Cortex of kidney (tissue), 1 donor: ENCODE measurements at places on chromosomes 11 and 22.

GRCh38 chr11:2551131-2551530 is 106.3 kb downstream of the KCNQ1 start:
- no peak for DNase-seq

- DNase-seq, result no peak
Measured at GRCh38 chr22:22018825-22019658, 36.5 kb upstream of the TOP3B start.

DNA sequence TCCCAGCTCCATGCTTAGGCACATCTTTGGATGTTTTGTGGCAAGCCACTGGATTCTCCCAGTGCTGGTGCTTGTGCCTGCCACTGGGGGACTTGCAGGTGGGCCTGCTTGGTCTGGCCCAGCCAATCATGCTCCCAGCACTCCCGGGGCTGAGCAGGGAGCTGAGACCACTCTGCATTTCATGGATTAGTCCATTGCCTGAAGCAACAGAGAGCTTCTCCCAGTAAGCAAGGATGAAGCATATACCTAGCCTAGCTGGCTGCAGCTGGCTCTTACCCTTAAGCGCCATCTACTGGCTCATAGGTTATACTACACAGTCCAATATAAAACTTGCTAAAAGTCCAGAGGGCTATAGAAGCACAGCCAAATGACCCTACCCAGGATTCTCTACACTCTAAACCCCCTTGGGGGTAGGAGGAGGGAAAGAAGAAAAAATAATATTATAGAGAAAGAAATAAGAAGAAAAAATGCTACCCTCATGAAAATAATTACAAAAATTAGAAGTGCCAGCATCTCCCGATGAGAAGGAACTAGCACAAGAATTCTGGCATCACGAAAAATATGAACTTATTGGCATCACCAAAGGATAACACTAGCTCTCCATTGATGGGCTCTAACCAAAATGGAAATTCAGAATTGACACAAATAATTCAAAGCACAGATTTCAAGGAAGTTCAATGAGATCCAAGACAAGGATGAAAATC is 275.3 kb downstream of the C11orf87 start:
- no peak for DNase-seq

- no peak for DNase-seq
Measured at GRCh38 chr11:29713831-29714320, 303.0 kb downstream of the KCNA4 start.

DNA sequence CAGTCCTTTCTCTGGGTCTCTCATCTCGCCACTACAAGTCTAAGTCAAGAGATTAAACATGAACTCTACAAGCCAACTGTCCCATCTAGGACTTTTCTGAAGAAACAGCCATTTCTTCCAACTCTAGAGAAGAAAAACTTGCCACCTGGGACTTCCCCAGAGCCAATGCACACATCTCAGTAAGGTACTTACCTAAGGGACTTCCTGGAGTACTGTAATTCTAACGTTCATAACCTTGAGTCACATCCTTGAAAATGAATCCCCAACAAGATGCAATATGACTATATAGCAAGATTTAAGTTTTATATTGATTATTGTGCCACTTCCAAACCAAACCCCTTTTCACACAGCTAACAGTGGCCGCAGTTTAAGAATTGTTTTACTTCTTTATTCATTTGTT is 11.9 kb upstream of the ISX start:
- no peak for DNase-seq

DNA sequence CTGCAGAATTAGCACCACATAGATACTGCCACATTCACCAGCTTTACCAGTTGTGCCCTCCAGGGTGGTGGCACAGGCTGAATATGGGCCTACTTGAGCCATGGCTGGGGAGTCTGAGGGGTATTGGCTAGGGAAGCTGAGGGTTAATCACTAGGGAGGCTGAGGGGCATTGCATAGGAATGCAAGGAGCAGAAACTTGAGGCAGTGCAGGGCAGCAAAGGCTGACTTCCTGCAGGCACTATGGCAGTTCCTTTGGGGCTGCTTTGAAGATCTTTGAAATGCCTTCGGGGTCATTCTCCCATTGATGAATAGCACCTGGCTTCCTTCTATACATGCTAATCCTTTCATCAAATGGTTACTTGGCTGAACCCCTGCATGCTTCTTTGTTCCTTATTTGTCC is 171.5 kb downstream of the RCN1 start:
- DNase-seq, result no peak

GRCh38 chr22:38317995-38318715 is 922 bp upstream of the CSNK1E start:
- DNase-seq, result no peak

DNA sequence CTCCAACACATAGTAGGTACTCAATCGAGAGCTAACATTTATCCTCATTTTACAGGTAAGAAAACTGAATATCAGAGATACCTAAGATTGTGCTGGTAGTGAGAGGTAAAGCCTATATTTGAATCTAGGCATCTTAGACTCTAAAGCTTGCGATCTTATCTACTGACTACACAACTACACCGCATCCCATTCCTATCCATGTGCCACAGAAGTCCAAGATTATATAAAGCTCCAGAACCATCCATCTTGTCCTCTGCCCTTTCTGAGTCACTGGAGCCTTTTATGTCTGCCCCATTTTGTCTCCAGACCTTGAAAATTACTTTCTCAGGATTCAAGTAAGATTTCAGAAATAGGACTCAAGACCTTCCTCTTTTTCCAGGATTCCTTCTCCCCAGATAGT is 84.4 kb downstream of the OR5AK2 start:
- DNase-seq, result no peak

- DNase-seq, result no peak
Measured at GRCh38 chr22:33745501-33745900, 174.8 kb downstream of the LARGE1 start.

DNA sequence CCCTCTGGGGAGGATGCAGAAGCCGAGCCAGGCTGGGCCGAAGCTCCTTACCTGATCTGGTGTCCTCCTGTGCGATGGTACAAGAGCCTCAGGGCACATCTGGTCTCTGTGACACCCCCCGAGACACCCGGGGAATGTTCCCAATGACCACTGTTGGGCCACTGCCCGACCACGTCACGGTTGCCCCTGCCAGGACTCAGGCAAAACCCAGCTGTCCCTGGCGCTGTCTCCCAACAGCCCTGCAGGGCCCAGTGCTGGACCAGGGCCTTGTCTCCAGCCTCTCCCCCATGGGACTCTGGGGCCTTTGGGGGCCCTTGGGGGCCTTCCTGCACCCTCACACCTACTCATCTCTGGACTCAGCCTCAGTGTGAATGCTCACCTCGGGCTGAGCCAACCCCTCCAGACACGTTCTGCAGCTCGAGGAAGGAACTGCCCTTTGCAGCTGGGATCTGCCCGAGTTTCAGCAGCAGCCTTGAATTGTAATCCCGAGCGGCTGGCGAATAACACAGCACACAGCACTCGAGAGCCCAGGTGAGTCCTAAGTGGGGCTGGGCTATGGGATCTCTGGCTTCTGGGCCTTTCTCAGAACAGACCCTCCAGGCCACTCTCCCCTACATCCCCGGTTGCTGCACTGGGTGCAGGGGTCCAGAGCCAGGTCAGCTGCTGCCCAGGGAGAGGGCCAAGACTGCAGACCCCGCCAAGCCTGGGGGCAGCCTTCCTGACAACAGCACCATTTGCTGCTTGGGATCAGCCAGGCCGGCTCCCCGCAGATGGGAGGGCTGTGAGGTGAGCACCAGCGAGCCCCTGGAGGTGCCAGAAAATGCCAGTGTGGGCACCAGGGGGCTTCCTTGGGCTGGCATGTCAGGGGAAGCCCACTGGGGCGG is 39.8 kb downstream of the RTN4R start:
- no peak for DNase-seq

DNA sequence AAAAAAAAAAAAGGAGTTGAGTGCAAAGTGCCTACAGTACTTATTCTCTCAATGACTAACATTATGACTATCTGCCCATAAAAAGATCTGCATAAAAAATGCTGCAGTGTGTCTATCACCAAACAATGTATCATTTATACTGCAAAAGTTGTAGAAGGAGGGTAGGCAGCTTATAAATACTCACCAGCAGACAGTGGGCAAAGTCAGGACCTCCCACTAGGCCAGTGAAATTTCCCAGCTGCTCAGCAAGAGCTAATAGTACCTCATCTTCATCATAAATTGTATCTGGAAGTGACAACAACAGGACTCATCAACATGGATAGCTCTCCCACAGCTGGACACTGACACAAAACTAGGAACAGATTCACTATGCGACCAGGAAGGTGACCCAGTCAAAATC is 1.6 kb downstream of the PPP2R1B start:
- DNase-seq, result no peak

DNA sequence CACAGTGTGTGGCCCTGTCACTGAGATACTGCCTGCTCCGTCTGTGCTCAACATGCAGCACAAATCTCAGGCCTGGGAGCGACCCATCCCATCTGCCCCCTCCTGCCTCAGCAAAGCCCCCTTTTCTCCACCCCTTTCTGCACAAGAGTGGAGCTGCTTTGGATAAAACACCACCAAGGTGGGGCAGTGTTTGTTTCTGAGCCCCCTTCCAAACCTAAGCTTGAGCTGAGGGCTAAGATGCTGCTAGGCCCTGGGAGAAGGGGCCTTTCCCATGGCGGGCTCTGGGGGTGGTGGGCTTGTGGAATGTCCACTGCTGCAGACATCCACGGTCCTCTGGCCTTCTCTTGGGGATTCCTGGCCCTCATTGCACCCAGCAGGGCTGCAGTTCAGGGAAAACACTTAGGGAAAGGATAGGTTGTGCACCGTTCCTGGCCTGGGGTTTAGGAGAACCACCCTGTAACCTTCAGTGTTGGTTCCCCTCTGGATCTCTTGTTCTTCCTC is 594.1 kb downstream of the TBC1D22A start:
- no peak for DNase-seq

GRCh38 chr11:13728076-13728475 is 59.6 kb downstream of the FAR1 start:
- no peak for DNase-seq
